ENCODE measurements at places on chromosomes 13 and 19.

DNA sequence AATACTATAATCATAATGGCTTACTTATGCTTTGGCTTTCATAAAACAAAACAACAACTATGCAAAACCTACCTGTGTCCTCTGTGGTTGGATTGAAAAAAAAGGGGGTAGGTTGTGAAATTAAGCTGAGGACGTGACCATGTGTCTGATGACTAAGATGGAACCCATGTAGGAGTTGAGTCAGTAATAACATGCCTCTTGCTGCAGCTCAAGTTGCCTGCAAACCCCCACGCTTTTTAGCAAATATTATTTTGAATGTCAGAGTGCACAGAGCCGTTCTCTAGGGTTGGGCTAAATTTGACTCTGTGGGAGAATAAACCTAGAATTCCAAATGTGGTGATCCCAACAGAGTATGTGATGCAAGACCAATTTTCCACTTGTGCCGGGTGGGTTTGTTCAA, 209.3 kb downstream of the KCNRG start:
- DNase-seq = no peak

GRCh38 chr13:113879017-113879416, 15.1 kb upstream of the GAS6 start:
- no peak for DNase-seq

- DNase-seq = no peak
These were observed 69.2 kb downstream of the NALCN start for GRCh38 chr13:101346942-101347728.

GRCh38 chr13:110232142-110232541, 74.8 kb downstream of the COL4A1 start:
- no peak for DNase-seq

DNA sequence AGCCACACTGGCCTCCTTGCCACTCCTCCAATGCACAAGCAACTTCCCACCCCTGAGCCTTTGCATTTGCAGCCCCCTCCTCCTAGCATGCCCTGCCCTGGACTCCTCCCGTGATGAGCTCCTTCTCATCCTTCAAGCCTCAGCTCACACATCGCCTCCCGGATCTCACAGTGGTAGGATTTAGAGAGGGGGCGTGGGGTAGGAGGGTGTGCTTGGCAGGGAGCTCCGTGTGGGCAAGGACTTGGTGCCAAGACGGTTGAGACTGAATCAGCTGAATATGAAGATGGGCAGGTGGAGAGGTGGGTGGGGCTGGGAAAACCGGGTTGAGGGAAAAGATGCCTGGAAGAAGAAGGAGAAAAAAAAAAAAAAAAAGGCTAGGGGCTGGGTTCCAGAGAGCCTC, 48.4 kb upstream of the ZNRF4 start:
- no peak for DNase-seq

DNA sequence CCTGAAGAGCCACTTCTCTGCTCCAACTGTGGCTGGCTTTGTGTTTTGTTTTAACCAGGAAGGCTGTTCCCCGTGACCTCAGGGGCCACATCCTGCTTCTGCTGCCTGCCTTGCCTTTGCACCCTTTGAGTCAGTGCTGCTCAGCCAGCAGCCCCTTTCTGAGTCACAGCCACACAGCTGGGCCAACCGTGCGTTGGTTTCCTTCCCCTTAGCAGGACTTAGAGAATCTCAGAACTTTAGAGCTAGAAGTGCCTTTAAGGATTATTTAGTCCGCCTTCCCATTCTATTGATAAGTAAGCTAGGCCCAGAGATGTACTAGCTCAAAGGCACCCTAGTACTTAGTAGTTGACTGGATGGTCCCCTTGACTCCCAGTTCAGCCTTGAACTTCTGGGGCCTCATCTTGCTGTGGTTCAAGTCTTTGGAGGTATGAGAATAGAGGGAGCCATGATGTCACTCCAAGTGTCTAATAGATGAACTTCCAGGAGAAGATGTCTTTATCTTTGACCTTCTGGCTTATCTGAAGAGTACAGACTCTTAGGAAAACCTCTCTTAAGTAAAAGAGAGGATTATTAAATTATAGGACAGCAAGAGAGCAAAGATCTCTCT, 8.0 kb downstream of the RGCC start:
- DNase-seq = no peak

GRCh38 chr19:48203794-48204628, 33.5 kb downstream of the ZSWIM9 start:
- peak; percentile 100 for DNase-seq

DNA sequence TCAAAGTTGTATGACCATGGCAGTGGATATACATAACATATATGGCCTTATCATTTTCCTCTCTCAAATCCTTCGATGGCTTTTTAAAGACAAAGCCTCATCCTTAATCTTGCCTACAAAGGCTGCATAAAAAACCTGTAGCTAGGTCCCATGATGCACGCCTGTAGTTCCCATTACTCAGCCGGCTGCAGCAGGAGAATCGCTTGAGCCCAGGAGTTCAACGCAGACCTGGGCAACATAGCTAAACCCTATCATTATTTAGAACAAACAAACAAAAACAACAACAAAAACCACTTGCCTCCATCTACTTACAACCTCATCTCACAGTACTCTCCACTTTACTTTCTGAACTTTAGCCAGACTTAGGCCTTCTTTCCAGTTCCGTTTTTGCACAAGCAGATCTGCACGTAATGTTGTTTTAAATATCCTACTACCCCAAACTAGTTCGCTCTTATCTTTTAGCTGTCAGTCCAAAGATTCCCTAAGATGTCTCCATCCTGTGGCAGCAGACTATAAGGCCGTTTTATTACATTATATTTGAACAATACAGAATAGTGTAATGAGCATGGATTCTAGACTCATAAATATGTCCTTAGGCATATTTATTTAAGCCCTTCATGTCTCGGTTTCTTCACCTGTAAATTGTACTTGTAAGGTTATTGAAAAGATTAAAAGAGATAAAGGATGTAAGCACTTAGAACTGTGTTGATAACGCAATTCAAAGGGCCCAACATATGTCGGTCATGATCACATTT, 969 bp upstream of the POMP start:
- DNase-seq = no peak
